ENCODE measurements at places on chromosomes 1 and 21.
A peak's percentile ranks its signal among the peaks of the same experiment; 100 is the strongest.

DNA sequence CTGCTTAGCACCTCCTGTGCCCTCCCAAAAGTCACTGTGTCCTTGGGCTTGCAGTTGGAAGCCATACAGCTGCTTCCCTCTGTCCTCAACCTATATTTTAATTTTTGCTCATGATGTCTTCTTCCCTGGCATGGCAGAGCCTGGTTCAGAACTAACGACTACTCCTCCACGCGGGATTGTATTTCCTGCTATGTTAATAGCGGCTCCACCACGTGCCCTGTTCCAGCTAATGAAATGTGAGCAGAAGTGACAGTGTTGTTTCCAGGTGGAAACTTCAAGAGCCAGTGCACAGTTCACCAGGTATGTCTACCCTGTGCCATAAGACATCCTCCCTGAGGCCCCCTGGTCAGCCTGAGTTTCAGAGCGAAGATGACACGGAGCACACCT lies 52.1 kb downstream of the DHRS3 start:
- no peak for DNase-seq

DNA sequence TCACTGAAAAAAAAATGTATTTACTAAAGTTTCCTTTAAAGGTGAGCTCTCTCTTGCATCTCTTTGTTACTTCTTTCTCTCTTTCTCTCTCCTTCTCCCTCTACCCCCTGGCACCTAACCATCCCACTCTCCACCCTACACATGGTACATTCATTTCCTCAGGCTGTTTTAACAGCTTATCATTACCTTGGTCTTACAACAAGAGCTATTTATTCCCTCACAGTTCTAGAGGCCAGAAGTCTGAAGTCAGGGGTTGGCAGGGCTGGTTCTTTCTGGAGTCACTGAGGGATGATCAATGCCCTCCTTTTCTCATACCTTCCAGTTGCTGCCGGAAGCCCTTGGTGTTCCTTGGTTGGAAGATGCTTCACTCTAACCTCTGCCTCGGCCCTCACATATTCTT lies 91.1 kb upstream of the DSCAM start:
- no peak for DNase-seq

GRCh38 chr1:181061891-181062835 lies 26.3 kb upstream of the IER5 start:
- no peak for DNase-seq

DNA sequence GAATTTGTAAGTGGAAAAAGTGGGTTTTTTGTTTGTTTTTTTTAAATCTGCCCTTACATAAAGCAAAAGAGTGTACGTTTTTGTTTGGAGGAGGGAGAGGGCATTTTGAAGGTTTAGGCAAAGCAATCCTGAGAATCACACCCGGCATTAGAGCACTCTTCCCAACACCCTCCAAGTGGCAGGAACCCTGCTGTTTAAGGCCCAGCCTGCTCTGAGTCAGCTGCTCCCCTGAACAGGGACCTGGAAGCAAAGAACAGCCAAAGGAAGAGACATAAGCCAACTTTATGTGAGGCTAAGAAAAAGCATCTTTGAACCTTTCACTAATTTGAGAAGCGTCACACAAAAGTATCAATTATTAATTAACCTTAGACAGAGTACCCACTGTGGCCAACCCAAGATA lies 16.9 kb downstream of the MTFR1L start:
- DNase-seq: no peak

GRCh38 chr21:32364796-32365195 lies 28.0 kb downstream of the URB1 start:
- no peak for DNase-seq

GRCh38 chr1:11281518-11282331 lies 8.7 kb downstream of the UBIAD1 start:
- peak; percentile 92 for DNase-seq

GRCh38 chr1:160346958-160347357 lies 3.8 kb downstream of the NCSTN start:
- DNase-seq: no peak

DNA sequence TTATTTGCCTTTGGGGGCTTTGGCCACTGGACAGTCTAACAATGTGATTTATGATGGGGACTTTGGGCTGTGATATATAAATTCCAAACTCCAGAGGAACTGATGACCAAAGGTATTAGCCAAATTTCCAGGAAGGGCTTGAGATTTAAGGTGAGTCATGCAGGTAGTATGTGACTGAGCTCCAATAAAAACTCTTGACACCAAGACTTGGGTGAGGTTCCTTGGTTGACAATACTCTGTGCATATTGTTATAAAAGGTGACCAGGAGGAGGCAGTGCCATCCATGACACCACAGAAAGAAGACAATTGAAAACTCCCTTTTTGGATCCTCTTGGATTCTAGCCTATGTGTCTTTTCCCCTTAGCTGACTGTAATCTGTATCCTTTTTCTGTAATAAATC lies 392.7 kb upstream of the LRRC7 start:
- no peak for DNase-seq

DNA sequence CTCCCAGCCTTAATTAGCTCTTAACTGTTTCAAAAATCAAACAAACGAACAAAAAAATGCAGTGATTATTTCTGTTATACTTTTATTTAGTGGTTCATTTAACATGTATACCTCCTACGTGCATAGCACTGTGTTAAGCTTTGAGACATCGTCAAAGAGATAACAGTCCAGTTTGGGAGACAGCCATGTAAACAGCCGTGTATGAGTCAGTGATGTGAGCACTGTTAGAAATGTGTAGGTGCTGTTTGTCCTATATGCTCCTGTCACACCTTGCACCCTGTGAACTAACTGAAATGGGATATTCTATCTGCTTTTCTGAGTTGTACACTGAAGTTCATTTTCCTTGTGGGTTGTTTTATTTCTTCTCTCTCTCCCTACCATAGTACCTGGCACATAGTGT lies 109.7 kb upstream of the CACYBP start:
- no peak for DNase-seq

DNA sequence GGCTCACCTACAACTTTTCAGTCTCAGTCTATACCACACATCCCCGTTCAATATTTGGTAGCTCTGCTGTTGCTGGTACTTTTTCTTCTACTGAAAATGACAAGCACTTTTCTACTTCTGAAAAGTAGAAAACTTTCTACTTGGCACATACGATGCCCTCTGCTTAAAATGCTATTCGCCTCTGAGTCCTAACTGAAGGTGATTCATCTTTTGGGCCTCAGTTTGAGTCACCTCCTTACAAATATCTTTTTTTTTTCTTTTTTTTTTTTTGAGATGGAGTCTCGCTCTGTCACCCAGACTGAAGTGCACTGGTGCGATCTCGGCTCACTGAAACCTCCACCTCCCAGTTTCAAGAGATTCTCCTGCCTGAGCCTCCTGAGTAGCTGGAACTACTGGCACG lies 136.0 kb upstream of the CYYR1 start:
- no peak for DNase-seq

DNA sequence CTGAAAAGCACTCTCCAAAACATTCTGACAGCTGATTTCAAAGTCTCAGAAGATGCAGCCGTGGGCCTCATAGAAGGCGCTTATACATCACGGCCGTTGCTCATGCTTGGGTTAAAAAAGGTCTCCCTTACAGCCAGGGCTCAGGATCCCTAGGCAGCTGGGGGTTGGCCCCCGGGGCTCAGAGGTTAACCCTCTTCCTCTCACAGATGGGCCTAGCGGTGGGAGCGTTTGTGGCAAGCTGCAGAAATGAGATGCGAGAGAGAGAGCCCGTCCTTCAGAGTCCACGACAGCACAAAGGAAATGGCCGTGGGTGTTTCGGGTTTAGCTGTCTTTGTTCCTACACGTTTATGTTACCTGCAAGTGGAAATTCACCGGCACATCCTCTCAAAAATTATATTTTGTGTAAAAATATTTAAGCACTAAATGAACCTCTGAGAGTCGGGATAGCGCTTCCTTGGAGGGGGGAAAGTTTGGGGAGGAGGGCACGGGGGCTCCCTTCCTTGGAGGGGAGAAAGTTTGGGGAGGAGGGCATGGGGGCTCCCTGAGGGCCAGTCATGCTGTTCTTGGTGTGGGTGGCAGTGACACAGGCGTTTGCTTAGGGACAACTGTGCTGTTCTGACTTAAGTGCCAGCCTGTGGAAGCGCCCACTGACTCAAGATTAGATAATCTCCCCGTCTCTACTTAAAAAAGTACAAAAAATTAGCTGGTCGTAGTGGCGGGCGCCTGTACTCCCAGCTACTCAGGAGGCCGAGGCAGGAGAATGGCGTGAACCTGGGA lies 20.5 kb upstream of the PRDM15 start:
- DNase-seq: no peak

- no peak for DNase-seq
These were observed 9.7 kb downstream of the ADARB1 start for GRCh38 chr21:45084121-45084520.

- DNase-seq: peak; percentile 52
These were observed 78.0 kb downstream of the ATP6V1G3 start for GRCh38 chr1:198462365-198463019.

DNA sequence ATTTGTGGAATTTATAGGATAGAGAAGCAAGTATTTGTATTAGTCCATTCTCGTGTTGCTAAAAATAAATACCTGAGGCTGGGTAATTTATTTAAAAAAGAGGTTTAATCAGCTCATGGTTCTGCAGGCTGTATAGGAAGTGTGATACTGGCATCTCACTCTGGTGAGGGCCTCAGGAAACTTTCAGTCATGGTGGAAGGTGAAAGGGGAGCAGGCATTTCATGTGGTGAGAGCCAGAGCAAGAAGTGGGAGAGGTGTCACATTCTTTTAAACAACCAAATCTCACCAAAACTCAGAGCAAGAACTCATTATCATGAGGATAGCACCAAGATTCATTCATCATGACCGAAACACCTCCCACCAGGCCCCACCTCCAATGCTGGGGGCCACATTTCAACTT lies 18.1 kb downstream of the SDCCAG8 start:
- DNase-seq: no peak

DNA sequence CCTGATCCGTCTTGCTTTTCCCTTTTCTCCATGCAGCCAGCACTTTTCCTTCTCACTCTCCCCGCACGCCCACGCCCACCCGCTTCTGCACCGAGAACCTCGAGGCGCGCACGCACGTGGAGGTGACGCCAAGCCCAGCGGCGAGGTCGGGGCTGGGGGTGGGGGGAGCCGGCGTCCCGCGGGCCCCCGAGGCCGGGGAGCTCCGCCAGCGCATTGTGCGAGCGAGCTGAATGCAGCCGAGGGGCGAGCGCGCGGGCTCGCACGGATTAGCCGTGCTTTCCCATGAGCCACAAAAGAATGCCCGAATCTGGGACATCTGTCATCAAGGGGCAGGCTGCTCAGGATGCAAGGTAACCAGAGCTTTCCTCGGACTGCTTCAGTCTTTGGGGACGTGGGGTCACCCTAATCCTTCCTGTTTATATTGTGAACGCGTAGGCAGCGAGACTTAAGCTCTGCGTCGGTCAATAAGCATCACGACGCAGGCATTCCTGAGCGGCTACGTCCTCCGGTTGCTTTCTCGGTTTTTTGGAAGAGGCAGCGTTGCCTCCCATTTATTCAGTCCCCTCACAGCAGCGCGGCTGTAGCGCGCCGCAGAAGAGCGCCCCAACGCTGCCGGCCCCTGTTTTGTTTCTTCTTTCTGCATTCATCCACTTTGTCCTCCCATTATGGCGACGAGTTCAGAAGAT lies 67.3 kb upstream of the AKT3 start:
- DNase-seq: peak; percentile 85

DNA sequence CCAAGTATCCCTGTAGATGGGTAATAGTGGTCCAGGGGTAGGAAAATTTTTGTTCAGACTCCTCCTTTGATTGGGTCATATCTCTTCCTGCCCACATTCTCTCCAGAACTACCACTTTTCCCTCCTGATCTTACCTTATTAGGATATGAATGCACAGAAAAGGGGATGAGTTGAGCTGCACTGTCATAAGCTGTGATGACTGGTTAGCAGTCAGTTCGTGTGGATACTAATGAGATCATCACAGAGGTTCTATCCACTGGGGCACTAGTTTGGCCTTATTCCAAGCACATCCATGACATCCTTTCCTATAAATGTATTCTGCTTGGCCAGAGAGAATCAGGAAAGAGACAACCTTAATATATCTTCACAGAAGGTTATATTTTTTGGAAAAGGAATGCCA lies 22.1 kb upstream of the TBX15 start:
- DNase-seq: no peak
